ENCODE measurements at places on chromosomes 13 and 19. TPM values are rescaled to one million over a fixed set of nuclear protein-coding genes. Genes with fewer than 3 reads are reported as not detected.

GRCh38 chr13:101512650-101513049, 60.2 kb downstream of the ITGBL1 start:
- DNase-seq, result no peak
- no peaks in the 10 kb centered on the region for H3K4me1 ChIP-seq
- no peaks in the 10 kb centered on the region for H3K36me3 ChIP-seq
- H3K27me3 ChIP-seq, result no peaks in the 10 kb centered on the region
- no peak overlapping the region for H3K27ac ChIP-seq

GRCh38 chr19:48915757-48916156, 15.6 kb downstream of the NUCB1 start:
- no peak for DNase-seq
- H3K36me3 ChIP-seq, result peaks cover 49% of the 10 kb centered on the region
- no peaks in the 10 kb centered on the region for H3K27me3 ChIP-seq
- H3K27ac ChIP-seq, result no peak overlapping the region
- H3K4me3 ChIP-seq, result no peak overlapping the region

DNA sequence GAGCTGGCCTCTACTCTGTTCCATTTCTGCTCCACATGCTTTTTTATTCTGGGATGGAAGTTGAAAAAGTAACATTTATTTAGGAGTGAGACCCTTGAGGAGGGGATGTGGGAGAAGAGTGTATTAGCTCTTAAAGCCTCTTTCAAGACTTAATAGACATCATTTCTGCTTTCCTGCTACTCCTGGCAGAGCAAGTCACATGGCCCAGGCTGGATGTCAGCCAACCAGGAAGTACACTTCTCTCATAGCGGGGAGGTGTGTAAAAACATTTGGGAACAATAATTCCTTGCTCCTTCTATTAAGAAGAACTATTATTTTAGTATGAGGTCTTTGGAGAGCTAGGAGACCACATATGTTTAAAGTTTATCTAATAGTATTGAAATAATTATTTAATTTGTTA, 40.6 kb upstream of the FAM216B start:
- no peaks in the 10 kb centered on the region for H3K27me3 ChIP-seq
- H3K27ac ChIP-seq, result no peak overlapping the region
- H3K4me1 ChIP-seq, result no peaks in the 10 kb centered on the region

DNA sequence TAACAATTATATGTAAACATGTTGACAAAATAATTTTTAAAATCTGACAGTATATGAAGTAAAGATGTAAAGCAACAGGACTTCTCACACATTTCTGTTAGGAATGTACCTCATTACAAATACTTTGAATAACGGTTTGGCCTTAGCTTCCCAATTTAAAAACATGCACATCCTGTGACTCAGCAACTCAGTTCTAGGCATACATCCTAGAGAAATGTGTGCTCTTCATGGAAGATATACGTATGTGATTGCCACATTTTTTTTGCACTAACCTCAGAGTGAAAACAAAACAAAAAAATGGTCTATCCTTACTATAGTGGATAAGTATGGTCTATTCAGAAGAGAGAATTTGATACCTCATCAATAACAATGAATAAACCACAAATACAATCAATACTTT, 314.6 kb downstream of the LIG4 start:
- H3K27me3 ChIP-seq, result no peaks in the 10 kb centered on the region
- no peak for DNase-seq
- H3K4me3 ChIP-seq, result no peak overlapping the region
- no peak overlapping the region for H3K27ac ChIP-seq
- H3K4me1 ChIP-seq, result no peaks in the 10 kb centered on the region

DNA sequence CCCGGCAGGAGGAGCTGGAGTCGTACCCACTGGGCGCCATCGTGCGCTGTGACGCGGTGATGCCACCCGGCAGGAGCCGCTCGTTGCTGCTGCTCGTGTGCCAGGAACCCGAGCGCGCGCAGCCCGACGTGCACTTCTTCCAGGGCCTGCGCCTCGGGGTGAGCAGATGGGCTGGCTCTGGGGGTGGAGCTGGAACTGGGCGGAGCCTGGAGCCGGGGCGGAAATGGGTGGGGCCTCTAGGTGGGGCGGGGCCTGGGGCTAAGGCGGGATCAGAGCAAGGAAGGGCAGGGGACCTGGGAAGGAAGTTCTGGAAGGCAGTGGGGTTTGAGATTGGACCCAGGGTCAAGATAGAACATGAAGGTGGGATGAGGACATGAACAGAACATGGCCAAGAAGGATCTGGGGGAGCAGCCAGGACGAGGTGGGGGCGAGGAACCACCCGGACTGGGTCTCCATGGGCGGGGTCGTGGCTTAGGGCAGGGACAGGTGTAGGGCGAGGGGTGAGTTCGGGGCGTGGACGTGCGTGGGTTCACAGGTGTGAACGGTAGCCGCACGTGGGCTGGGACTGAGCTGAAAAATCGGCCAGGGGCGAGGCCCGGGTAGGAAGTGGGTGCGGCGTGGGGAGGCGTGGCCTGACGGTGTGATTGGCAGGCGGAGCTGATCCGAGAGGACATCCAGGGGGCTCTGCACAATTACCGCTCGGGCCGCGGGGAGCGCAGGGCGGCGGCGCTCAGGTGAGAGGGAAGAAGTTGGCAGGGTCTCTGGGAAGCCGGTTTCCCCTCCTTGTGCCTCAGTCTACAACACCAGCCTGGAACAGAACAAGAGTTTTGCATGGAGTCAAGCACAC, 4.7 kb downstream of the EPS8L1 start:
- no peaks in the 10 kb centered on the region for H3K36me3 ChIP-seq
- peaks cover 21% of the 10 kb centered on the region for H3K27me3 ChIP-seq
- peak overlapping the region; percentile 49 for H3K27ac ChIP-seq
- peaks cover 38% of the 10 kb centered on the region for H3K4me1 ChIP-seq
- peak overlapping the region; percentile 57 for H3K4me3 ChIP-seq

GRCh38 chr13:102757006-102757405, 16.6 kb downstream of the TEX30 start:
- no peak for DNase-seq
- H3K36me3 ChIP-seq, result no peaks in the 10 kb centered on the region
- no peak overlapping the region for H3K4me3 ChIP-seq

GRCh38 chr19:12723641-12724426, at the start of gene TNPO2:
Gene TNPO2, minus strand, starts transcription at chr19:12723932. Its CDS starts 2,955 bp downstream, at chr19:12720977.
- peak; percentile 77 for DNase-seq
- peak within 1 kb of the TSS; percentile 60 for H3K4me3 ChIP-seq
- H3K4me1 ChIP-seq, result peaks cover 36% of the 10 kb centered on the region

DNA sequence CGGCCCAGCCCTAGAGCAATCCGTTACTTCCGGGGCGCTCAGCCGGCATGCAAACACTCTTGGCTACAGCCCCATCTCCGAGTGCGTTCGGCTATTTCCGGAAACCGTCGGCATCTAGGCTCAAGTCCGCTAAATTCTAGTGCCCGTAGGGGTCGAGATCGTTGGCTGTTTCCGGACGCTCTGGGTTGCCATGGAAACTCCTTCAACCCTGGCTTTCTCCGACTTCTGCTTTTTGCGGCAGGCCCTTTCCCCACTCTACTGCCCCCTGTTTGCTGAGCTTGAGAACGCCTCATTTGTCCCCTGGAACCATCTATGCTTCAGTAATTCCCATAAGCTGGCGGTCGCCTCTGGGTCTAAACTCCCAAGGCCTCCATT, 534 bp upstream of the PIK3R2 start:
- peak overlapping the region; percentile 91 for H3K27ac ChIP-seq
- H3K36me3 ChIP-seq, result peaks cover 12% of the 10 kb centered on the region
- H3K4me3 ChIP-seq, result peak overlapping the region; percentile 69
- peaks cover 61% of the 10 kb centered on the region for H3K4me1 ChIP-seq
- no peaks in the 10 kb centered on the region for H3K27me3 ChIP-seq
- peak; percentile 100 for DNase-seq

GRCh38 chr19:37933937-37934358, 26.9 kb downstream of the SIPA1L3 start:
- no peaks in the 10 kb centered on the region for H3K27me3 ChIP-seq
- DNase-seq, result no peak
- H3K4me3 ChIP-seq, result no peak overlapping the region
- peaks cover 23% of the 10 kb centered on the region for H3K4me1 ChIP-seq
- no peaks in the 10 kb centered on the region for H3K36me3 ChIP-seq

DNA sequence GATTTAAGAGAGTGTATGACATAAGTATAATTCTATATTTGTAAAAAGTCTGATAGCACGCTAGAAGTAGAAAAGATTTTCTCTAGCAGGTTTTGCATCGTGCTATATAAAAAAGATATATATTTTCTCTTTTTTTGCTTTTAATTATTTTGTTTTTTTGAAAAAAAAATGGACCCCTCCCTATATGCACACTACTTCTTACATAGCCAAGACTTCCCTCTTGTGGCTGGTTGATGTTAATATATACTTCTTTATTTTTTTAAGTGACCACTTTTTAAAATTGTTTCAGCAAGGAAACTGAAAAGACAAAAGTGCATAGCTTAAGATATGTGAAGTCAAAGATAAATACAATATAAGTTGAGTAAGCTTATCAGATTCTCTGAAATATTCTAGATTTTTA, 1202.8 kb downstream of the DIAPH3 start:
- no peaks in the 10 kb centered on the region for H3K36me3 ChIP-seq
- no peaks in the 10 kb centered on the region for H3K4me1 ChIP-seq
- H3K4me3 ChIP-seq, result no peak overlapping the region
- no peak overlapping the region for H3K27ac ChIP-seq
- DNase-seq, result no peak

DNA sequence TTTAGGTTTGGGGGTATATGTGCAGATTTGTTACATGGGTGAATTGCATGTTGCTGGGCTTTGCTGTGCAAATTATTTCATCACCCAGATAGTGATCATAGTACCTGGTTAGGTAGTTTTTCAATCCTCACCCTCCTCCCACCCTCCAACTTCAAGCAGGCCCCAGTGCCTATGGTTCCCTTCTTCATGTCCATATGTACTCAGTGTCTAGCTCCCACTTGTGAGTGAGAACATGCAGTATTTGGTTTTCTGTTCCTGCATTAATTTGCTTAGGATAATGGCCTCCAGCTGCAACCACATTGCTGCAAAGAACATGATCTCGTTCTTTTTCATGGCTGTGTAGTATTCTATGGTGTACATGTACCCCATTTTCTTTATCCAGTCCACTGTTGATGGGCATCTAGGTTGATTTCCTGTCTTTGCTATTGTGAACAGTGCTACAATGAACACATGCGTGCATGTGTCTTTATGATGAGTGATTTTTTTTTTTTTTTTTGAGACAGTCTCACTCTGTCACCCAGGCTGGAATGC, 42.9 kb upstream of the POMP start:
- H3K36me3 ChIP-seq, result no peaks in the 10 kb centered on the region
- no peaks in the 10 kb centered on the region for H3K27me3 ChIP-seq
- no peak for DNase-seq
- peaks cover 11% of the 10 kb centered on the region for H3K4me1 ChIP-seq
- no peak overlapping the region for H3K4me3 ChIP-seq

GRCh38 chr13:75558145-75558840, 8.7 kb downstream of the UCHL3 start:
- H3K27me3 ChIP-seq, result no peaks in the 10 kb centered on the region
- peaks cover 29% of the 10 kb centered on the region for H3K36me3 ChIP-seq
- no peak overlapping the region for H3K27ac ChIP-seq

DNA sequence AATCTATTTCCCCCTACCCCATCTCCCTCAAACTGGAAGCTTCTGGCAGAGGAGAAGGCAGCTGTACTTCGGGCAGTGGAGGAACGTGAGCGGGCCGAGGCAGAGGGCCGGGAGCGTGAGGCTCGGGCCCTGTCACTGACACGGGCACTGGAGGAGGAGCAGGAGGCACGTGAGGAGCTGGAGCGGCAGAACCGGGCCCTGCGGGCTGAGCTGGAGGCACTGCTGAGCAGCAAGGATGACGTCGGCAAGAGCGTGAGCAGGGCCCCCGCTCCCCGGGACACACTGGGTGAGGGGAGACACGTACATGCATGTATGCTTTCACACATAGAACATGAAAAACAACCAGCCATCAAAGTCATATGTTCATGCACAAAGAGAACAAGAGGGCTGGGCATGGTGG, 42.7 kb downstream of the KCNC3 start:
- H3K27me3 ChIP-seq, result no peaks in the 10 kb centered on the region
- H3K4me1 ChIP-seq, result no peaks in the 10 kb centered on the region
- no peaks in the 10 kb centered on the region for H3K36me3 ChIP-seq

GRCh38 chr13:58446979-58447378, 815.4 kb downstream of the PCDH17 start:
- H3K36me3 ChIP-seq, result no peaks in the 10 kb centered on the region
- H3K27ac ChIP-seq, result no peak overlapping the region
- no peaks in the 10 kb centered on the region for H3K27me3 ChIP-seq
- no peak overlapping the region for H3K4me3 ChIP-seq

DNA sequence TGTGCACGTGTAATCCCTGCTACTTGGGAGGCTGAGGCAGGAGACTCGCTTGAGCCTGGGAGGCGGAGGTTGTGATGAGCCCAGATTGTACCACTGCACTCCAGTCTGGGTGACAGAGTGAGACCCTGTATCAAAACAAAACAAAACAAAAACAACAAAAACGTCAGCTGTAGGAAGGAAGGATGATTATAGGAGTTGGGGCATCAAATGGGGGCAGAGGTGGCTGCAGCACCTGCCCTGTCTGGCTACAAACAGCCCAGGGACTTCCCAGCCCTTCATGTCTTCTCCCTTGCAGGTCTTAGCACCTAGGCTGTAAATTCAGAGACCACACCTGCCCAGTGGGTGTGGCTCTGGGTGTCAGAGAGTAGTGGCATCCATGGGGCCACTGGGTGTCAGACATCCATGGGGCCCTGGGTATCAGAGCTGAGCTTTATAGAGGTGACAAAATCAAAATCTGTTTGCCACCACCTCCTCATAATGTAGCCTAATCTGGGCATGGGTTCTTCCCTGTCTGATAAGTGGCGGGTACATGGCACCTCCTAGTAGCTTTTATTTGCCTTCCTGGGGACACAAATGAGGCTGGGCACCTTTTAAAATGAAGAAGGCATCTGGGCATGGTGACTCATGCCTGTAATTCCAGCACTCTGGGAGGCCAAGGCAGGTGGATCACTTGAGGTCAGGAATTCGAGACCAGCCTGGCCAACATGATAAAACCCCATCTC, 4.7 kb upstream of the B3GNT3 start:
- peaks cover 12% of the 10 kb centered on the region for H3K4me1 ChIP-seq
- H3K4me3 ChIP-seq, result no peak overlapping the region
- H3K36me3 ChIP-seq, result peaks cover 26% of the 10 kb centered on the region
- H3K27ac ChIP-seq, result no peak overlapping the region
- peaks cover 12% of the 10 kb centered on the region for H3K27me3 ChIP-seq

GRCh38 chr19:5057860-5058259, 88.9 kb downstream of the KDM4B start:
- H3K36me3 ChIP-seq, result peaks cover 6% of the 10 kb centered on the region
- H3K27me3 ChIP-seq, result no peaks in the 10 kb centered on the region
- DNase-seq, result no peak
- peaks cover 8% of the 10 kb centered on the region for H3K4me1 ChIP-seq
- no peak overlapping the region for H3K4me3 ChIP-seq
- no peak overlapping the region for H3K27ac ChIP-seq

DNA sequence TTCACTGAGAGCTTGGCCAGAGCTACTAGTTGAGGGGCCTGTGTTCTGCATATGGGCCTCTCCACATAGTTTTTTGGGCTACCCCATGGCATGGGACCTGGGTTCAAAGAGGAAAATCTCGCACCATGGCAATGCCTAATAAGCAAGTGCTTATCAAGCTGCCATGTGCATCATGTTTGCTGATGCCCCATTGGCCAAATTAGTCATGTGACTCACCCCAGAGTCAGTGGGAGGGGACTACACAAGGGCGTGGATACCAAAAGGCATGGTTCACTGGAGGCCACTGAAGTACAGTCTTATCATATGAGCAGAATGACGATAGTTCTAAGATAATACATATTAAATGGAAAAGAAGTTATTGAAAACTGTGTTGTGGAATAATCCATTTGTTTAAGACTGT, 214.8 kb downstream of the LMO7 start:
- no peak for DNase-seq
- H3K4me1 ChIP-seq, result no peaks in the 10 kb centered on the region
- H3K4me3 ChIP-seq, result no peak overlapping the region

- H3K27me3 ChIP-seq, result no peaks in the 10 kb centered on the region
- no peak overlapping the region for H3K4me3 ChIP-seq
- no peak for DNase-seq
These were observed 73.8 kb downstream of the GADD45B start for GRCh38 chr19:2549701-2550191.

The RNF17 gene
- total RNA-seq, result not detected

The ZNF726 gene
- 6.4 TPM for total RNA-seq

Measured in natural killer cell (primary cell).